Mesendoderm (in vitro differentiated cells): ENCODE measurements at places on chromosomes 2 and 18.

- no peaks in the 10 kb centered on the region for H3K36me3 ChIP-seq
- H3K27me3 ChIP-seq, result no peaks in the 10 kb centered on the region
- no peak overlapping the region for H3K27ac ChIP-seq
- H3K4me3 ChIP-seq, result no peak overlapping the region
These were observed 44.7 kb downstream of the TTR start for GRCh38 chr18:31636387-31636786.

DNA sequence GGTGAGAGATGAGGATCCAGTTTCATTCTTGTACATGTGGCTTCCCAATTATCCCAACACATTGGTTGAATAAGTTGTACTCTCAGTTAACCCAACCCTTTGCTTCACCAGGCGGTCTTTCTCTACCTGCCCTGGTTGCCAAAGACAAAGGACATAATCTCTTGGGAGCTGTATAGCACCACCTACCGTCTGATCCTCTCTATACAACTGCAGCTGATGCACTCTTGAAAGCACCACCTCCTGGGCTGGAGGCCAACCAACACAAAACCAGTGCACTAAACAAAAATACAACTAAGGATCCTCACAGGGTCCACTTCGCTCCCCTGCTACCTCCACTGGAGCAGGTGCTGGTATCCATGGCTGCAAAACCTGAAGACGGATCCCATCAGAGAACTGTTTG, 473.6 kb upstream of the NRXN1 start:
- H3K36me3 ChIP-seq, result no peaks in the 10 kb centered on the region
- H3K4me1 ChIP-seq, result no peaks in the 10 kb centered on the region
- no peak overlapping the region for H3K27ac ChIP-seq
- no peak overlapping the region for H3K4me3 ChIP-seq

DNA sequence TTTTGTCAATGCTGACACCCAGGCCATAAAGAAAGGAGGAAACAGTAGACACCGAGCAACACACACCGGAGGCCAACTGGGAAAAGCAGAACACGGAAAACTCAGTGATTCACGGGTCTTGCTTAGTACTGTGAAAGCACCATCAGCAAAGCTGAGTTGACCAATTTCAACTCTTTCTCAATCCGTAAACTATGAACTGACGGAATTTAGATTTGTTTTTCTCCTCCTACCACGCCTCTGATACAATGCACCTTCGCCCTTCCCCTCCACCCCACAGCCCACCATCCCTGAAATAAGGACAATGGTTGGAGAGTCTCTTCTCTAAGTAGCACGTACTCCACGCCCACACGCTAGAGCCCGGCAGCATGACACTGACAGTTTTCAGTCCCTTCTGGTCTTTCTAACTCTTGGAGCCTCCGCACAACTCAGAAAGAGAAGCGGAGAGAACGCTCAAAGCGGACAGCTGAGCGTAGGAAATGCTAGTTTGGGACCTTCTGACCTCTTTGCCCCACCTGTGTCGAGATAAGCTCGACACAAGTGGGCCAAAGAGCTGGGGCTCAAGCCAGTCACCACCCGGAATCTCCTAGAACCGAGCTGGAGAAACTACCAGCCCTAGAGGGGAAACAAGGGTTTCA, 669 bp downstream of the LNPK start:
- peak; percentile 58 for DNase-seq
- H3K4me1 ChIP-seq, result no peaks in the 10 kb centered on the region
- H3K27me3 ChIP-seq, result no peaks in the 10 kb centered on the region
- H3K36me3 ChIP-seq, result no peaks in the 10 kb centered on the region

DNA sequence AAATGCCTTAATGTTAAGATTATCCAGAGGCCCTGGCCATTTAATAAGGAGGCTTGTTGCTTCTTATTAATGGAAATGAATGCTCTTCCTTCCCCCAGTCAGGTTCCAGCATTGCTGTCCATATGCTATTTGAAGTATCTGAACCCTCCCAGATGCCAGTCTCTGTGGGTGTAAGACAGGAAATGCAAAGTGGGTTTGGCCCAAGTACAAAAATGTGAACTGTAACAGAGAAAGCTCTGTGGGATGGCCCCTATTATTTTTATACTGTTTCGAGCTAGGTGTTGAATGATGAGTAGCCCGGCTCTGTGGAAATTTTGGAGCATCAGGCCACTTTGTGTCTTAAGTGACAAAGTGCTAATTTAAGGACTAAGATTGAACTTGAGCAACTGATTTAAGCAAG, 141.0 kb downstream of the UXS1 start:
- DNase-seq, result no peak
- no peaks in the 10 kb centered on the region for H3K4me1 ChIP-seq
- no peak overlapping the region for H3K4me3 ChIP-seq
- H3K27me3 ChIP-seq, result no peaks in the 10 kb centered on the region
- no peak overlapping the region for H3K27ac ChIP-seq

- no peak overlapping the region for H3K27ac ChIP-seq
- H3K4me1 ChIP-seq, result no peaks in the 10 kb centered on the region
- no peaks in the 10 kb centered on the region for H3K27me3 ChIP-seq
- H3K4me3 ChIP-seq, result no peak overlapping the region
- no peaks in the 10 kb centered on the region for H3K36me3 ChIP-seq
These were observed 7.1 kb downstream of the NEURL3 start for GRCh38 chr2:96498021-96498431.
